ENCODE measurements at places on chromosomes 7 and 10.
A peak's percentile ranks its signal among the peaks of the same experiment; 100 is the strongest.

GRCh38 chr7:126937171-126937570 lies 315.6 kb downstream of the GRM8 start:
- DNase-seq = no peak

DNA sequence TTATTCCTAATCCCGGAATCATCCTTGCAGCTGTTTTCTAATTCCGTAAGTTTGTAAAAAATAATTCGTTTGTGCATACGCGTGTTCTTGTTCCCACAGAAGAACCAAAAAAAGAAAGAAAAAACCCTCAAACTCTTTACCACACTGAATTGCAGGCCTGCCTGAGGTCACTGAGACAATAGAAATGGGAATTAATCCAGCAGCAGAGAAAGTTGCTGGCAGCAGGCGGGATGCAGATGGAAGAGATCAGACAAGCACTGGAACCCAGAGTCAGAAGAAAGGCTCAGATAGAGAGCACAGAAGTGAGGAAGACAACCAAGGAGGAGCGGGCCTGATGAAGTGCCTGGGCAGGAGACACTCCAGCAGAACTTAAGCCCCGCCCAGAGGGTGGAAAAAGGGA lies 141.5 kb upstream of the VWC2 start:
- no peak for DNase-seq

- no peak for DNase-seq
Measured at GRCh38 chr10:91187156-91187555, 33.3 kb upstream of the PCGF5 start.

- DNase-seq = no peak
Measured at GRCh38 chr10:91614225-91614624, 18.6 kb downstream of the PPP1R3C start.

- no peak for DNase-seq
Measured at GRCh38 chr10:11197878-11198277, 180.2 kb downstream of the CELF2 start.

- no peak for DNase-seq
Measured at GRCh38 chr10:27911539-27911938, 87.3 kb downstream of the ODAD2 start.

DNA sequence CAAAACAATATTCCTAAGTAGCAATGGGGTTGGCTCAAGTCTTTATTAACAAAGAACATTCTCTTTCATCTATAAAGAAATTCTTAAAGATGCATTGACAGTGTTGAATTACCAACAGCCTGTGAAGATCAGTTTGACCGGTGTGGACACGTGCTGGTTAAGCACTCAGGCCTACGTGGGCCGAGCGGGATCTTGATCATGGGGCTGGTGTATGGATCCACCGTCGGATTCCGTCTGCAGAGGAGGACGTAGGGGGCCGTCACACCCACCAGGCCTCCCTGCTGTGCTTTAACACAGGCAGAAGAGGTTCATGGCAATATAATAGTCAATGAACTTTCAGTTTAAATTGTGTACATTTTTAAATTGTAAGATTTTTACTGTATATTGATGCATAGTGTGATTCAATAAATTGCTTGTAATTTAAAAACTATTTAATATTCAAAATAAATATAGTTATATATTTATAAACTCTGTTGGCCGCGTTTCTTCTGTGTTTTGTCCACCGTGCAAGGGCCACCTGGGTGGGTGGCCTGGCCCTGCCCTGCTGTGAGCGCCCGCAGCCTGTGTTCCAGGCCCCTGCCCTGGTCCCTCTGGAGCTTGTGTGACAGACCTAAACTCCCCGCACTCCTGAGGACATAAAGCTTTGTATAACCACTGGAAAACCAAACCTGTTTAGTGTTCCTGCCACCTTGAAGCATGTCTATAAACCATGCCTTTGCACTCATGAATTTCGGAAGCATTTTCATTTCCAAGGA lies 1.9 kb upstream of the BHLHA15 start:
- no peak for DNase-seq

- no peak for DNase-seq
Measured at GRCh38 chr7:128115821-128116723, 84.8 kb upstream of the LRRC4 start.

GRCh38 chr7:97439637-97440214 lies 292.2 kb upstream of the TAC1 start:
- DNase-seq = no peak

GRCh38 chr7:142153400-142153799 lies 41.9 kb downstream of the MGAM2 start:
- DNase-seq = peak; percentile 29

DNA sequence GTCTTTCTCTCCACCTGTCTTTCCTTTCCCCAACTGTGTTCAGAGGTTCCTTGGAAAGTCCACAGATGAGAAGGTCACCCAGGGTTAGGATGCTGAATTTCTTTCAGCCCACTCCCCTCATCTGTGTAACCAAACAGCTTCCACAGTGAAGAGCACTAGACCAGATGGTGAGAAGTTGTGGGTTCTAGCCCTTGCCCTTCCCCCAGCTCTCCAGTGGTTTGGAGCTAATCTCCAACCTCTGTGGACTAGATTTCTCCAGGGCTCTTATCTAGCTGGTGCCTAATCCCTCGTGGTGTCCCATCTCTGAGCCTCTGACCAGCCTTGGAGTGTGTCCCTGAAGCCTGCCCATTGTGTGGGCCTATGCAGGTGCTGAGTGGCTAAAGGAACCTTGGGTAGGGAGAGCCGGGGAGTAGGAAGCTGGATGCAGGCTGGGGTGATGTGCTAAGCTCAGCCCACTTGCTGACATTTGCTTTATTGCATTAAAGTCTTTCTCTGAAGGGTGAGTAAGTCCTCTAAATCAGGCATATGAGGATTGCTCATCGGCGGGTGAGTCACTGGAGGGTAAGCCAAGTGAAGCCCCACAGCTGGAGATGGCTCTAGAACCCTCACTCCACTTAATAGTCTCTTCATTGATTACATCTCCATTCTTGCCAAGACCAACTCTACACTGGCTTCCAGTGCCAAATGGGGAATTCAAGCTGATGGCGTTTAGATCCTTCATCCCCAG lies 14.9 kb downstream of the DUSP5 start:
- no peak for DNase-seq

DNA sequence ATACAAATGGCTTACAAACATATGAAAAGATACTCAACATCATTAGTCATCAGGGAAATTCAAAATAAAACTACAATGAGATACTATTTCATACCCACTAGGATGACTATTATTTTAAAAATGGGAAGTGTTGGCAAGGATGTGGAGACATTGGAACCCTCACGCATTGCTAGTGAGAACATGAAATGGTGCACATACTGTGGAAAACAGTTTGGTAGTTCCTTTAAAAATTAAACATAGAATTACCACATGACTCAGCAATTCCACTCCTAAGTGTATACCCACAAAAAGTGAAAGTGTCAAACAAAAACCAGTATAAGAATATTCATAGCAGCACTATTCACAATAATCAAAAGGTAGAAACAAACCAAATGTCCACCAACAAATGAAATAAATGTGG lies 48.5 kb upstream of the SHTN1 start:
- DNase-seq = no peak

DNA sequence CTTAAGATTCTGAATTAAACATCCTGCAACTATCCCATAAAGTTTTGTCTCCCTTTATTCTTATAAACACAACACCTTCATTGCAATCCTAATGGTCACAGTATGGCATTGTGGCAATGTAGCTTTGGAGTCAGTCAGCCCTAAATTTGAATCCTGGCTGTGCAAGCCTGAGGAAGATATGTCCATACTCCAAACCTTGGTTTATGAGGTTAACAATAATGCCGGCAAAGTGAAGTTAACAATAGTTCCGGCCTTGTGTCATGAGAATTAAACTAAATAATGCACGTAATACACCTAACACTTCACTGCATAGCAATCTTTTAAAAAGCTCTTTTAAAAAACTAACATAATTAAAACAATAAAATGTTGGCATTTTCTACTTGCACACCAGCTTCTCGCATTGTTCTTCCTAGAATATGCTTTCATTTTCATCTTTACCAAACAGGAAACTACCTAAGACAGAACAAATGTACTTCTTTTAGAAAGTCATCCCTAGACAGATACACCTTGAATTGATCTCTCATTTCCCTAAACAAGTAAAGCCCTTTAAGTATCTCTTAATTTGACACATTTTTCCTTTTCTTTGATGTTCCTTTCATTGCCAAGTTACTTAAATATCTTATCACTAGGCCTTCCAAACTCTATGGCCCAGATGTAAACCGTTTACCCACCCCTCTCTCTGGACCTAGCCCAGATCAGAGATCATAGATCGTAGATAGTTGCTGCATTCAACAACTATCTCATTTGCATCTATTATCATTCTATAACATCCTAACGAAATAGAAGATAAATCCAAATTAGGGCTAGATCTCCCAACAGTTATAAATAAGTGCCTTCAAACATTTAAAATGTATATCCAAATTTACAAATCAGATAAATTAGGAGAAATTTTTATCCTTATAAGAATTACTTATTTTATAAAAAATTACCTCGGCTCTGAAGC lies 66.7 kb downstream of the CREB3L2 start:
- peak; percentile 64 for DNase-seq

- no peak for DNase-seq
Measured at GRCh38 chr7:123410273-123410904, 124.0 kb downstream of the IQUB start.

- DNase-seq = no peak
Measured at GRCh38 chr7:19421861-19422260, 276.6 kb upstream of the FERD3L start.

GRCh38 chr7:117362294-117362888 lies 39.5 kb upstream of the WNT2 start:
- no peak for DNase-seq

- DNase-seq = no peak
Measured at GRCh38 chr7:11466517-11467105, 365.4 kb downstream of the THSD7A start.

- DNase-seq = peak; percentile 34
Measured at GRCh38 chr7:108149908-108150307, 19.7 kb upstream of the LAMB4 start.

DNA sequence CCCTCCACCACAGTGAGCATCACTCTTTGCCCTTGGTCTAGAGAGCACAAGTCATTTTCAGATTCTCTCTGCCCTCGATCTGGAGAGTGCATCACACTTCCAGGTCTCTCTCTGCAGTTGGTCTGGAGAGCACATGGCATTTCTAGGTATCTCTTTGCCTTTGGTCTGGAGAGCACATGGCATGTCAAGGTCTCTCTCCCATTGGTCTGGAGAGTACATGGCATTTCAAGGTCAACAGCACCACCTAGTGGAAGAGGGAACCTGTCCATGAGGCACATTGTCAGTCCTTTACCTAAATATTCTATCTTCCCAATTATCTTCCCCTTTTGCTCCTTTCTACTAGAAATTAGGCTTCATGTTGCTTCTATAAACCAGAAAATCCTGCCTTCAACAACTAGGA lies 1139.4 kb downstream of the XPNPEP1 start:
- DNase-seq = peak; percentile 38

DNA sequence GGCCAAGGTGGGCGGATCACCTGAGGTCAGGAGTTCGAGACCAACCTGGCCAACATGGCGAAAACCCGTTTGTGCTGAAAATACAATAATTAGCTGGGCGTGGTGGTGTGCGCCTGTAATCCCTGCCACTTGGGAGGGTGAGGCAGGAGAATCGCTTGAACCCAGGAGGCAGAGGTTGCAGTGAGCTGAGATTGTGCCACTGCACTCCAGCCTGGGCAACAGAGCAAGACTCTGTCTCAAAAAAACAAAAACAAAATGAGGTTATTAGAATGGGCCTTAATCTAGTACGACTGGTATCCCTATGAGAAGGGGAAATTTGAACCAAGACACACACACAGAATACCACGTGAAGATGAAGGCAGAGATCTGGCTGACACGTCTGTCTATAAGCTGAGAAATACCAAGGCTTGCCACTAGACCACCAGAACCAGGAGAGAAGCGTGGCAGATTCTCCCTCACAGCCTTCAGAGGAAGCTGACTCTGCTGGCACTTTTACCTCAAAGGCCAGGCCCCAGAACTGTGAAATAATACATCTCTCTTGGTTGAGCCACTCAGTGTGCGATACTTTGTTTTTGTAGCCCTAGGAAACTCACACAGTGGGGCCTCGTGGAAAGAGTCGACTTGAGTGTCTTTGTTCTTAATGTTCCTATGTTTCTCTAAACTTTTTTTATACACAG lies 59.6 kb downstream of the TMEM209 start:
- DNase-seq = no peak

DNA sequence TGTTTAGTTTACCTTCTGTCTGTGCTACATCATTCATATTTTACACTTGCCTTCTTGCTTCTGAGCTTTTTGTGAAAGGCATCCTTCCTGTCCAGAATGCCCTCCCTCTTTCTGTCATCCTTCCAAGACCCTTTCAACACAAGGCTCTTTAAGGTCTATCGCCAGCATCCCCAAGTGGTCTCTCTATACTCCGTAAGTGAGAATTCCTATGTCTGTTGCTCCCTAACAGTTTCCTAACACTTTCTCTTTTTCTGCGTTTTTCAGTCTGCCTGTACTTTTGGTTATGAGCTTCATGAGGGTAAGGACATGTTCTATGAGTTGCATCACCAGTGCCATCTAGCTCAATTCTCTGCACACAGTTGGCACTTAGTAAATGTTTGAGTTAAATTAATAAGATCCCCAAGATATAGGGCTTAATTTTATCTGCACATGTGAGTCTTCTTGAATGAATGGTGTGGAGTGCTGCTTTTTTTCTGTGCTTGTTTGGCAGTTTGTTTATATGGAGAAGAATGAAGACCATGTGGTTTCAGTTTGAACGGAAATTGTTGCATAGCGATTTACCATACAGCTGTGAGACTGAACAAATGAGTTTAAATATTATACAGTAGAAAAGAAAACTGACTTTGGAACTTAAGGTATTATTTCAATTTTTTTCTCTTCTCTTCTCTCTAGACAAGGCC lies 29.4 kb downstream of the RABGEF1 start:
- DNase-seq = no peak

DNA sequence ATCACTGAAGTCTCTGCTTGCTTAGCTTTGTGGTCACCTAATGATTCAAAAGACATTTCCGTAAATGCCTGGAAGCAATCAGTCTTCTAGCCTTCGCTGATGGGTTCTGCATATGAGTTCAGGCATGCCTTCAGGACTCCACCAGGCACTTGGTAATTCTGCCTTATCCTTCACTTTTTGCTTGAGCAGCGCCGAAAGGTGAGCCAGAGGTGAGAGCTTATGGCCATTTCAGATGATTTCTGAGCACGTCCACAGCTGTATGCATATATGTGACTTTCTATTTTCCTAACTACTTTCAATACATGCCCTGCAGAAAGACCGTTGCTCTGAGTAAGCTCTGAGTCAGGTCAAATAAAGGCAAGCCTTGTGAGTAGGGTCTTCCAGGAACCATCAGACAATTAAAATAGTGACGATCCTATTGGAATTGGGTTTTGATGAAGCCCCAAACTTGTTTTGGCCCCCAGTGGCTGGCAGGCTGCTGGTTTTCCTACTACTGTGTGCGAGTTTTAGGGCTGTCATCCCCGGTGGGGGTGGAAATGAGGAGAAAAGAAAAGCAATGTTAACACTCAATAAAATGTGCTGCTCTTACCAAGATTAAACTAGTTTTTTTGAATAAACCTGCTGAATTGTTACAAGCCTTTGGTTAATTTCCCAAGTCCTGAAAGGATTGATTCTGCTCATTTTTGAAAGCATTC lies 154.4 kb upstream of the AKR1E2 start:
- no peak for DNase-seq

GRCh38 chr10:80207768-80208370 lies 2.5 kb upstream of the ANXA11 start:
- no peak for DNase-seq
